H4 (cell line): ENCODE measurements at places on chromosomes 1 and 21. TPM values are rescaled to one million over a fixed set of nuclear protein-coding genes. Genes with fewer than 3 reads are reported as not detected.

- no peak for DNase-seq
Measured at GRCh38 chr1:156120318-156120717, 5.8 kb downstream of the LMNA start.

GRCh38 chr1:225447650-225448089, 19.8 kb upstream of the LBR start:
- DNase-seq: no peak

SELE gene
- total RNA-seq: not detected in 2 replicates

UTS2 gene
- not detected in 2 replicates for total RNA-seq

- DNase-seq: peak; percentile 51
Measured at GRCh38 chr1:216222288-216222687, 201.0 kb downstream of the USH2A start.

- no peak for DNase-seq
Measured at GRCh38 chr1:202225131-202225530, 31.5 kb downstream of the LGR6 start.

DNA sequence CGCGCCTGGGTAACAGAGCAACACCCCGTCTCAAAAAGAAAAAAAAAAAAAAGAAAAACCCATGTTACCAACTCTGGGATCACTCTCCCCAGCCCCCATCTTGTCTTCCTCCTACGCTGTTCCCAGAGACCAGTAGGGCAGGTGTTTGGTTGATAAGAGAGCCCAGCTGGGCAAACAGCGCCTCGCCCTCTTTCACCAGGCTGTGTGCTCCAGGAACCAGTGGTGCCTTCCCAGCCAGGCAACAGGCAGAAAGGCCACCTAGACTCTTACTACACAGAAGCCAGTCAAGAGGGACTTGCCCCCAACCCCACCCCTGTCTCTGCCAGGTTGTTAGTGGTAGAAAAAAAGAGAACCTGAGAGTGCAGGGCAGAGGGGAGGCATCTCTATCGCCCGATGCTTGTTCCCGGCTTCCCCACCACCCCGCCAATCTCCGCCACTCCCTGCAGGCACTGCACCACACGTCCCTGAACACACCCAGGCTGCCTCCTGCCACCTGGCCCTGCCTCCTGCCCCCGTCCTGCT, 14.0 kb upstream of the CTRC start:
- no peak for DNase-seq
